ENCODE measurements at places on chromosomes 6 and 20.

GRCh38 chr6:136927292-136927691 is 5.2 kb downstream of the SLC35D3 start:
- ATAC-seq: no peak
- H3K36me3 ChIP-seq: no peaks in the 10 kb centered on the region
- H3K4me3 ChIP-seq: no peak overlapping the region
- no peak overlapping the region for H3K27ac ChIP-seq
- H3K27me3 ChIP-seq: peaks cover 24% of the 10 kb centered on the region

DNA sequence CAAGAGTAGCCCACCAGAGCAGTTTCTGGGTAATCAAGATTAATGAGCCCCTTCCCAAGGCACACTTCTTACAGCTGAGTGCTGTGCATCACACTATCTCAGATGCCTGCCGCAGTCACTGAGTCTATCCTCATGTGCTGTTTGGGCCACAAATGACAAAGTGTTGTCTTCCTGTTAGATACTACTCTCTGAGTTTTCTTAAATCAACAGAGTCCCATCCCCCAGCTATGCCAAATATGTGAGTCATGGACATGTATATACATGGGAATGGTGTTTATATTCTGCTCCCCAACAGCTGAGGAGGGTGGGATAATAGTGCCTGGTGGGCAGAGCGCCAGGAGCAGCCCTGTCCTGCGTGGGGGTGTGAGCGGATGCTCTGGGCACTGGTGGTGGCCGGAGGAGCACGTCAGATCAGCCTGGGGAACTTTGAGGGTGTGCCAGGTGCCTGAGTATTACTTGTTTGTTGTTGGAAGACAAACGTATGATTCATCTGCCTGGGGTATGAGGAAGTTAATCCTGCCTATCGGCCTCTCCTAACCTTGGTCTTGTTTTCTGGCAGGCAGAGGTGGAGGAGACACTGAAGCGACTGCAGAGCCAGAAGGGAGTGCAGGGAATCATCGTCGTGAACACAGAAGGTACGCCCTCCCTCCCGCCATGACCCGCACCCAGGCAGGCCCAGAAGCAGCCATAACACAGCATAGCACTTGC is 9.6 kb downstream of the DYNLRB1 start:
- H3K27ac ChIP-seq: no peak overlapping the region
- H3K4me1 ChIP-seq: peaks cover 25% of the 10 kb centered on the region
- H3K36me3 ChIP-seq: peaks cover 32% of the 10 kb centered on the region
- H3K27me3 ChIP-seq: no peaks in the 10 kb centered on the region
- no peak for ATAC-seq

DNA sequence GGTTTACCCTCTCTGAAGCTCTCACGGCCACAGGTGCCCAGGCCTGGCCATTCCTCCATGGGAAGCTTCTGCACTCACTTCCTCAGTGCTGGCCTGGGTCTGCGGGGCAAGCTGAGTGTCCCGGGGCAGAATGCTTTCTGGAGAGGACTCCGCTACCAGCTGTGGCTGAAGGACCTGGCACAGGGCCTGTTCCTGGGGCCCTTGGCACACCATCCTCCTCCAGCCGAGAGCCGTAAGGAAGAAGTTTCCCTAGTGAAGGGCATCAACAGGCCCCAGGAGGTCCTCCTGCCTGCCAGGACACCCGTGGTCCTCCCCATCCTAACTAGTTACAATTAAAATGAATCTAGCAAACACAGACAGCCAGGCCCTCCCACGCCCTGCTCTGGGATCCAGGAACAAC is 14.0 kb upstream of the KCNK15 start:
- no peak overlapping the region for H3K27ac ChIP-seq
- H3K4me1 ChIP-seq: peaks cover 8% of the 10 kb centered on the region
- peaks cover 6% of the 10 kb centered on the region for H3K36me3 ChIP-seq
- ATAC-seq: no peak

GRCh38 chr6:170313716-170314295 is 7.2 kb downstream of the FAM120B start:
- no peak overlapping the region for H3K27ac ChIP-seq
- ATAC-seq: no peak
- peaks cover 37% of the 10 kb centered on the region for H3K36me3 ChIP-seq
- no peaks in the 10 kb centered on the region for H3K27me3 ChIP-seq

DNA sequence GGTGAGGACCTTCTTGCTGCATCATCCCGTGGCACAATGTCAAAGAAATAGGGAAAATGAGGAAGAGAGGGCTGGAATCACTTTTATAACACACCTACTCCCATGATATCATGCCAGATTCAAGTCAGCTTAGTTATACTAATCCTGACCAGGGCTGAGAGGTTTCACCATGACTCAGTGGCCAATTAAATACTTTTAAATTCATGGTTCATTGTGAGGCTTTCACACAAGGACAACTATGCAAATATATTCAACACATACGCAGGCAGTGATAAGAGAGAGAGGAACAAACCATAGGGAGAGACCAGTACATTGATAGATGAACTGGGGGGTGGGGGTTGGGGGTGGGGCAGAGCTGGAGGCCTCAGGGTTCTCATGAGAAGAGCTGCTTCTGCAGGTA is 313.1 kb downstream of the LRFN2 start:
- ATAC-seq: no peak
- peaks cover 8% of the 10 kb centered on the region for H3K27me3 ChIP-seq
- H3K4me3 ChIP-seq: no peak overlapping the region

DNA sequence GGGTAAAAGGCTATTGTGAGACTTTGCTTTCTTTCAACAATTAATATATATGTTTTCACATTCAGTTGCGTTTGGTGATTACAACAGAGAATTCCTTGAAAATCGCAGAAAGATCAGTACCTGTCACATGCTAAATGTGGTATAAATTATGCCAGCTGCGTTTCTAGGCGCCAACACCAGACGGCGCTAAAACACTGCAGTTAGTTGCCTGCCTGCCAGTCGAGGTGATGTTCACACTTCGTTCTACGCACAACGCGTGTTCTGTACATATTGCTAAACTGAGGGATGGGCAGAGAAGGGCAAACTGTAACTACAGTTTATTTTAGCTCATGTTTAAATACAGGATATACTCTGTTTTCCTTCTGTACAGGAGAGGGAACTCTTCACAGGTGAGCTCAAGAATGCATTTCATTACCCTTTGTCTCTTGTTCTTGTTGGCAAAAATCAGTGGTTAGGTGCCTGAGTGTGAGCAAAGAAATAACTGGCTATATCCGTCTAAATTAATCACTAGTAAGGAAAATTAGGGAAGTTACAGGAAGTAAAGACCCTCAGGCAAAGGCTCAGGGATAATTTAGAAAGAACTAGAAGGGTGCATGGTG is 100.1 kb upstream of the RGS17 start:
- no peaks in the 10 kb centered on the region for H3K27me3 ChIP-seq
- ATAC-seq: no peak
- H3K27ac ChIP-seq: no peak overlapping the region
- H3K36me3 ChIP-seq: no peaks in the 10 kb centered on the region
- no peaks in the 10 kb centered on the region for H3K4me1 ChIP-seq

DNA sequence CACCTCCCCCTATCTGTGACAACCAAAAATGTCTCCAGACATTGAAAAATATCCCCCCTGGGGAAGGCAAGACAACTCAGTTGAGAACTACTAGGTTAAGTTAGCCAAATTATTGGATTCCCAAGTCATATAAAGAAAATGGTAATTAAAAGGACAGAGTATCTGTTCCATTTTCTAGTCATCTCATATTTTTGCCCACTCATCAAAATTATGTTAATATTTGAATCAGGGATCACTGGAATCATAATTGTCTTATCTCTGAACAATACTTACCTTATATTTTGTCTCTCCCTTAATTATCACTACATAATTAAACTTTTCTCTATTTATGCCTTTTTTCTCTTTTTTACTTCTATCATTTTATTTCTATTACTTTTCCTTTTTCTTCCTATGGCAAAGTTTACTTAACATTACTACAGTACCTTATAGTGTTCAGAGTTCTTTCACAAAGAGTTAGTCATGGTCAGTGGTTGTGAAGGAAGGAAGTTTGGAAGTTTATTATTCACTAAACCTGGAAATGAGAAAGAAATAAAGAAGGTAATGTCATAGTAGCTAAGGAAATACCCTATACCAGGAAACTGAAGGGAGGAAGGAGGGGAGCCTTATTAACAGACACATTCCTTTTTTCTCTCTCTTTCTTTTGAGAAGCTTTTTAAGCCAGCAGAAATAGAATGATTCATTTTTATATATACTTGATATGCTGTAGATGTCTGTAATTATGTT is 332.9 kb downstream of the COL12A1 start:
- H3K36me3 ChIP-seq: no peaks in the 10 kb centered on the region
- H3K27me3 ChIP-seq: no peaks in the 10 kb centered on the region
- H3K4me1 ChIP-seq: no peaks in the 10 kb centered on the region
- no peak overlapping the region for H3K27ac ChIP-seq

DNA sequence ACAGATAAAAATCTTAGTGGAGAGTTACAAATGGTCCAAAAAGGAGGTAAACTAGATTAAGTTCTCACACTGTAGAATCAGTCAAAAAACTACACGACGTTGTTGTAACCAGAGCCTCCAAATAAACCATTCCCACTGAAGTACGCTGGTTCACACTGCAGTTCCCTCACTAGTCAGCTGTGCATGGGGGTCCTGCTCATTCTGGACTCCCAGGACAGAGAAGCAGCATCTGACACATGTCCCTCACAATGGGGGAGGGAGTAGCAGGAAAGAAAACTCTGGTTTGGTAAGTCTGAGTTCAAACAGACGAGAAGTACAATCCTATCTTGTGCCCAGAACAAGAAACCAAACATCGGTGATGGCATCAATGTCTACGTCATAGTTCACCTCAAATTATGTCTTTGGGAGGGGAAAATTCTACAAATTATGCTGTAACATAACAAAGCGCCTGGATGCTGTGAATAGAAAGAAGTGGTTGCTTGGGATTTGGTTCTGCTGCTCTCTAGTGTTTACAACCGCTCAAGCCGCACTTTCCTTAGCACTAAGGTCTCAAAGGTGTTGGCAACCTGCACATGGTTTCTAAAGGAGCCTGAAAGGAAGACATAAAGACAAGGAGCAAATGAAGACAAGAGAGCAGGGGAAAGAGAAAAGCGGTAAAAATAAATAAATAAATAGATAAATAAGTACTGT is 208.0 kb downstream of the GMDS start:
- H3K27me3 ChIP-seq: no peaks in the 10 kb centered on the region
- H3K36me3 ChIP-seq: peaks cover 6% of the 10 kb centered on the region
- no peak overlapping the region for H3K4me3 ChIP-seq
- H3K27ac ChIP-seq: no peak overlapping the region
- no peak for ATAC-seq

- ATAC-seq: no peak
- H3K4me1 ChIP-seq: no peaks in the 10 kb centered on the region
- H3K4me3 ChIP-seq: no peak overlapping the region
- H3K36me3 ChIP-seq: no peaks in the 10 kb centered on the region
- no peaks in the 10 kb centered on the region for H3K27me3 ChIP-seq
Measured at GRCh38 chr6:68473433-68474210, 161.5 kb upstream of the ADGRB3 start.

DNA sequence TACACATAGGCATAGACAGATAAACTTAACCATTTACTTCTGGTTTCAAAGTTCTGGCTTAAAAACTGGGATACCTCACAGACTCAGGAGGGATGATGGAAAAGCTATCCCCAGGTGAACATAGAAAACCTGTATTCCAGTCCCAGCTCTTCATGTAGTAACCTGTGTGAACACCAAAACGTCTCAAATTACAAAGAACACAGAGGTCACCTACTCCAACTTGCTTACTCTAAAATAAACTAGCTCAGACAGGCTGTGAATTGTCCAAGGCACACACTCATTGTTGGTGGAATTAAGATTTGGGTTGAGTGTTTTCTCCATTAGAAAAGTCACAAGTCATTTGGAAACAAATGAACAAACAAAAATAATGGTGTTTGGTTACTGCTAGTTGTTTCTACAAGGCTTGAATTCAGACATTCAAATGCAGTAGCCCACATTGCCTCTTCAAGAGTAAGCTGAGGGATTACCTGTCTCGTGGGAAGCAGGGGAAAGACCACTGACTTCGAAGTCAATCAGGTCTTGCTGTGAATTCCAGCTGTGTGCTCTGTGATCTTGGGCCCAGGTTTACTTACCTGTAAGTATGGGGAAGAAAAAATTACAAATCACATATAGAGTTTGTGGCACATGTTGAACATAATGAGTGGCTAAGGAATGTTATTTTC is 48.2 kb upstream of the LRRC1 start:
- no peak overlapping the region for H3K4me3 ChIP-seq
- no peaks in the 10 kb centered on the region for H3K36me3 ChIP-seq
- no peaks in the 10 kb centered on the region for H3K27me3 ChIP-seq
- H3K4me1 ChIP-seq: no peaks in the 10 kb centered on the region

DNA sequence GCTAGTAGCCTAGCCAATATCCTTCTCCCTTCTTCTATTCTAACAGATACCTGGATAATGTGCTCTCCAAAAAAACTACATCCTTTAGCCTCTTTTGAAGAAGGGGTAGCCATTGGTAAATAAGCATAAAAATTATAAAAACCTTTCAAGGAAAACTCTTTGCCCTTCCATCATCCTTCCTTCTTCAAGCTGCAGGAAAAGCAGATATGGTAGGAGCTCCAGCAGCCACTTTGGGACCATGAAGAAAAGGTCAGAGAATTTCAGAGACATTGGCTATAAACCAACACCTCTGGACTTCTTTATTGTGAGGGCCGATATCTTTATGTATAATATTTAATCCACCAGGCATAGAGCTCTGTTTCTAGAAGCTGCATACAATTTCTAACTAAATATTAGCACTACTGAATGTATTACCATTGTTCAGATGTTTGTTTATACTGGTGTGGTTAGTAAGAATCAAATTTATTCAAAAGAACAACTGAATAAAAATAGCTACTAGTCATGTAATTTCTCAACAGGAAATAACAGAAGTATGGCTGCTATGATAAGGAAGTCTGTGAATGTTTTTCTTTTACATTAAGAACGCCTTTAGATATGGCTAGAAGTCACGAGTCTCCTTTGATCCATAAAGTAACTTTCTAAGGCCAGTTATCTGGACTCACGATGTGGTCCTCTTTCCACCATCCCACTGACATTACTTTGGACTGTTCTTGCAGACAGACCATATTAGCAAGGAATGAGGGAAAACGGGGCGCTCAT is 32.2 kb downstream of the MYLK4 start:
- peaks cover 21% of the 10 kb centered on the region for H3K36me3 ChIP-seq
- no peak overlapping the region for H3K27ac ChIP-seq
- H3K4me1 ChIP-seq: no peaks in the 10 kb centered on the region
- no peak for ATAC-seq

- peaks cover 20% of the 10 kb centered on the region for H3K4me1 ChIP-seq
- no peak for ATAC-seq
- no peak overlapping the region for H3K27ac ChIP-seq
- H3K4me3 ChIP-seq: no peak overlapping the region
- no peaks in the 10 kb centered on the region for H3K27me3 ChIP-seq
- H3K36me3 ChIP-seq: peaks cover 8% of the 10 kb centered on the region
Measured at GRCh38 chr6:26502626-26503025, 2.5 kb downstream of the BTN1A1 start.

DNA sequence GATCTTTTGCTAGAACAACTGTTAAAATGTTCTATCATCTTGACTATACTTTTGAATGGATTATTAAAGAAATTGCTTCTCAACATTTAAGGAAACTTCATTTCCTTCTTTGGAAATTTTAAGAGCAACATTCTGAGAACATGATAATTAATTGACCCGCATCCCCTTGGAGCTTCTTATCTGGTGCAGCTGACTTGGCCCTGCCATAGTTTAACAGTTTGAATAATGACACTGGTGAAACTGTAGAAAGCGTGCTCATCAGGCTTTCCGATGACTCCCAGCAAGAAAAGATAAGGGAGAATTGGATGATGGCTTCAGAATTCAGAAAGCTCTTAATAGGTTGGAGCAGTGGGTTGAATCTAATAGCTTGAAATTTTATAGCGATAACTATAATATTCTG is 38.1 kb downstream of the SNX9 start:
- peaks cover 49% of the 10 kb centered on the region for H3K4me1 ChIP-seq
- H3K36me3 ChIP-seq: peaks cover 20% of the 10 kb centered on the region
- no peak overlapping the region for H3K4me3 ChIP-seq
